Stimulated activated CD4-positive, alpha-beta T cell treated with anti-CD3 and anti-CD28 coated beads, Interleukin-1b, Interleukin-23, amount 100 ng/mL, for 1 hour (primary cell): ENCODE measurements at places on chromosomes 16 and 17.

GRCh38 chr17:33977729-33978514, 277.2 kb upstream of the CCL2 start:
- DNase-seq = no peak

DNA sequence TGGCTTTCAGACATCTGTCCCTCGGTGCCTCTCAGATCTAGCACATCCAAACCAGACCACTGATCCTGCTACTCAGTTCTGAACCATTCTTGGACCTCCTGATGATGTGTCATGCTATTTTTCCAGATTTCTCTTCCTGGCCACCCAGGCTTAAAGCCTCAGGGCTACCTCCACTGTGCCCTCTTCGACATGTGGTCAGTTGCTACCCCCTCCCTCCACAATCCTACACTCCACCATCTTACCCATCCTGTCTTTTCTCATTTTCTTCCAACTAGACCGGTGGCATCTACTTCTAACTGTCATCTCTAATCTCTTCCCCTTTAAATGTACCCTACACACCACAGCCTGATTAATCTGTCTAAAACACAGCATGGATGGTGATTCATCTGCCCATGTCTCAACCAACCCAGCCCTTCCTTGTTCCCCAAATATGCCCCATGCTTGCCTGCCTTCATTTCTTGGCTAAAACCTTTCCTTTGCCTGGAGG, 478.6 kb downstream of the SLC39A11 start:
- DNase-seq = no peak

GRCh38 chr16:75378616-75379015, 54.7 kb downstream of the CFDP1 start:
- DNase-seq = no peak

- DNase-seq = no peak
Observed at GRCh38 chr17:51214920-51215319, 44.9 kb downstream of the MBTD1 start.

GRCh38 chr17:68349157-68349556, 57.9 kb downstream of the ARSG start:
- DNase-seq = no peak

DNA sequence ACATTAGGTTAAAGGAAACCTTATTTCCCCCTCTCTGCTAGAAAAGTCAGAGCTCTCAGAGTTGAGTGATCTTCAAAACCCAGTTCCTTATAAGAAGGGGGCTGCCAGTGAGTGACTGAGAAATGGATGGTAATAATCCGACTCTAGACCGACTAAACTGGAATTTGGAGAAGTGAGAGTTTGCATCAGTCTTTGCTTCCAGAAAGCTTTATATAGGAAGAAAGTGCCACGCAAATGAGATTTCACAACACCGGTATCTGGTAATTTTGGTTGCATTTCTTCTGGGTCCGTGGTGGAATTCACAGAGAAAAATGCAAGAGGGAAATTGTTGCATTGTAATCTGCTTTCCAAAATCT, 271.4 kb downstream of the MAF start:
- DNase-seq = no peak

- no peak for DNase-seq
Observed at GRCh38 chr16:58365623-58366022, 26.6 kb upstream of the GINS3 start.

DNA sequence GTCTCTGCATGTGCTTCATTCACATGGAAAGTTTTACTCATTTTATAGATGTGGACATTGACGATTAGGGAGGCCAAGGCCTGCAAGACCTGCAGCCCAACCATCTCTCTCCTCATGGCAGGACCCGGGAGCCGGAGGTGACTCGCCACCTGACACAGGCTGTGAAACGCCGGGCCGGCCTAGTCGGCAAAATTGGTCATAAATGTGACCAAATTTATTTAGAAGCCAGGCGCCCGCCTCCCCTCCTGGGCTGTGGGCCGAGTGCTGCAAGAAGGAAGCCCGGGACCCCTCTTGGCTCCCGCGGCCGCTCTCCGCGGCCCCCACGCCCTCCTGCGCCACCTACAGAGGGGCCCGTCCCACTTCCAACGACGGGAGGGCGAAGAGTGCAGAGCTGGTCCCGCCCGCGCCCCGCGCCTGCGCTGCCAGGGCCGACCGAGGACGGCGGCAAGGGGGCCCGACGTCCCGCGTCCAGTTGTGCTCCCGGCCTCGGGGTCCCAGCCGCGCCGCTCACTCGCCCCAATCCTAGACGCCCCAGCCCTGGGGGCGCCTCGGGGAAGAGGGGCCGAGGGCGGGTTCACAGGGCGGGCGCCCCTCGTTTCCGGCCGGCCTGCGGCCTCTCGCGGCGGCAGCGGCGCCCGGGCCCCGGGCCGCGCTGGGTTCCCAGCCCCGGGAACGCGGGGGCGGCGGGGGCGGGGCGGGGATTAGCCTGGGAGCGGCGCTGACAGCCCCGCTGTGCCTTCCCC, 47.5 kb downstream of the WNT3 start:
- DNase-seq = no peak

DNA sequence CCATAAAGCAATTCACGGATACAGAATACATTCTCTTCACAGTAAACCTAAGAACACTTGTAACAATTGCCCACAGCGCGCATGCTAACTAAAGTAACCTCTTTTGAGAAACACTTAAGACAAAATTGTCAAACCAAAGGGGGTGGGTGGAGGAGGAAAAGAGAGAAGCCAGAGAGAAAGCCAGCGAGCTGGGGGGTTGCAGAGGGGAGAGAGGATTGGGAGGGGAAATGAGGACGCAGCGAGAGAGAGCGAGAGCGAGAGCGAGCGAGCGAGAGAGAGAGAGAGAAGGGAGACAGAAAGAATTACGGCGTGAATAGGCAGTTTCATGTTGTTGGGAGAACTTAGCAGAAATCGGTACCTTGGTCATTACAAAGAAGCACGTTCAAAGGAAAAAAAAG, 1.6 kb upstream of the HOXB7 start:
- DNase-seq = no peak

DNA sequence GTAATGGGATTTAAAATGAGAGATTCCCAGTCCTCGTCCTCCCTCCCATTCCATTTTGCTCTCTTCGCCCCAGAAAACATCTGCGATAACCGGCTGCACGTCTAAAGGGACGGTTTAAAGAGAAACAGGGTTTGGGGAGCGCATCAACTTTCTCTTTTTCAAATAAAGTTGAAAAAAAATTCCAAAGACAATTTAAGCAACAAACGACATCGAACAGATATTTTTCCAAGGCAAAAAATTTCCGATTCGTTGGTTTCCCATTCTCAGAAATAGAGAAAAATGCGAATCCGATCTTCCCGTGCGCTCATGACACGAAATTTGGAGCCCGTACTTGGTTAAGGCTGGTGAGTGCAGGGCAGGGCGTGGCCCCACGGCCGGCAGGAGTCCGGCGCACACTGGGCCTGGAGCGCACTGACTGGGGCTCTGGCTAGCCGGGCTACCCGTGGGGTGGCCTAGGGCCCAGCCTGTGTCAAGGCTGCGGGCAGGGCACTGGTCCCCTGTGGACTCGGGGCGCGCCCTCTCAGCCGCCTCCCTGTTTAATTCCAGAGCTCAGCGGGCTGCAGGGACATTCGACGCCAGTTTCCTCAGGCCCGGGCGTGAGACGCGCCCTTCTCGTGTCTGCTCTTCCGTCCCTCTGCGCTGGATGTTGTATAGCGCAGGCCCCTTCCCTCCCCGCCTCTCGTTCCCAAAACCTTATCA, 17.9 kb upstream of the ZFHX3 start:
- DNase-seq = no peak

DNA sequence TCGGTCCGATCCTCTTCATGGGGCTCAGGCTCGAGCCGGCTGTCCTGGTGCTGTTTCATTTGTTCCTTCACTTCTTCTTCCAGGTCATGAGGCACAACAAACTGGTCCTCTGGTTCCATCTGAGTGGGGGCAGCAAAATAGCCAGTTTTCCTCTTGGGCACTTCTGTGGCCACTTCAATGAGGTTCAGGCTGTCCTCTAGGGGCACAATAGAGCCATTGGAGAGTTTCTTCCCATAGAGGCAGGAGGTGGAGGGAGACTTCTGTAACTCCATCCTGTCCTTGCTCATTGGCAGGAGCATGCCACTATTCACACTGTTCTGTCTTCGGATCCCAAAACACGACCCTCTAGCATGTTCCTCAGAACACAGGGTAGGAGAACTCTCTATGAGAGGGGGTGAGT, 22.9 kb downstream of the MARVELD3 start:
- no peak for DNase-seq

- no peak for DNase-seq
Observed at GRCh38 chr17:12545877-12546513, 119.7 kb upstream of the MYOCD start.

DNA sequence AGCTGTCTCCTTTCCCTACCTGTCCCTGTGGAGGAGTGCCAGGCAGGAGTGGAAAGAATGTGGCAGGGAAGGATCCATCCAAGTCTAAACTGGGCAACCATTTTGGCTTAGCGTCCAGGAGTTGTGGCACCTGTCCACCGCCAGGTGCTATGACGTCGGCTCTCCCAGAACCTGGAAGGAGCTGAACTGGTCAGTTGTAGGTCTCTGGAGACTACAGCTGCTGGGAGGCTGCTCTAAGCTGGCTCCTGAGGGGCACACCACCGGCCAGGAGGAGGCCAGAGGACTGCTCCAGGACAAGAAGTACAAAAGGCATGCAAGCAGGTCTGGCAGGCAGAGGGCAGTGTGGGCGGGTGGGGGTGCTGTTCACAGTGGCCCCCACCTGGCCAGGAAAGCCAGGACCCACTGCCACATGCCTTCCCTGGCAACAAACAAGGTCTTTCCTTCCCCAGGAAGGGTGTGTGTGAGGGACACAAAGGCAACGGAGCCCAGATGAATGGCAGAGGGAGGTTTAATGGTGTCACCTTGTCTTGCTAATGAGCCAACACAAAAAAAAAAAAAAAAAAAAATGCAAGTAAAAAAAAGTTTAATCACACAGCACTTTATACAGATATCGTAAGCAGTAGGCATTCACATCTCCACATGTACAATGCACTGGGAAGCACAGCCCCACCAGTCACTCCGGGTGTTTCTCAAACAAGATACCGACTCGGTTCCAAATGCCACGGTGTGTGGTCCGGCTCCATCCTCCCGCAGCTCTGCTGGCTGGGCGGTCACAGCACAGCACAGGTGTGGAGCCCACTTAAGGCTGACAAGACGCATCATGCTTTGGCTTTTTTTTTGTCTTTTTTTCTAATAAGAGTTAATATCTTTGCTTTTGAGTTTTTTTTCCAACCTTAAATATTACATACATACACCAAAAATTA, 4.8 kb downstream of the SPHK1 start:
- no peak for DNase-seq

GRCh38 chr17:7893187-7893880, 4.7 kb downstream of the CHD3 start:
- no peak for DNase-seq

DNA sequence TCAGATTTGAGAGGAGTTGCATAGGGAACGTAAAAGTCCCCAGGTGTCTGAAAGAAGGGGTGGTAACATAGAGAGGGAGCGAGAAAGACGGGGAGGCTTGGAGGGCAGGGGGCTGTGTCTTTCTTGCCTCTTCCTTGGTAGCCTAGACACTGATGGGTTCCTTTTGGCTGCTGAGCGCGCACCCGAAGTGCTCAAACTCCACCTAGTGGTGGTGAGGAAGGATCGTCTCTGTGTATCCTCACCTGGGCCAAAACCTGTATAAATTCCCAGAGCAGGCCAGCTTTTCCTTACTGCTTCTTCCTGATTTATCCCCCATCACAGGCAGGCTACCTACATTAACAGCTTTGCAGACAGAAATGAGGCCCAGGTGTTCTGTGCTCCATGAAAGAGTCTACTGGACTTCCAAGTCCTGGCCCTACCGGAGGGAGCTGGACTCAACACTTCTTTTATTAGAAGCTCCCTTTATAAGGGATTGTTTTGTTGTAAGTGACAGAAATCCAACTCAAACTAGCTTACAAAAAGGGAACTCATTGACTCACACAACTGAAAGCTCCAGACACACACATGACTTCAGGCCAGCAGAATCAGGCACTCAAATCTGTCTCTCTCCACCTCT, 5.5 kb upstream of the SLC25A35 start:
- peak; percentile 29 for DNase-seq

- DNase-seq = no peak
Observed at GRCh38 chr16:901149-901548, 69.6 kb downstream of the LMF1 start.

GRCh38 chr16:86854058-86854621, 275.8 kb downstream of the FOXL1 start:
- no peak for DNase-seq

DNA sequence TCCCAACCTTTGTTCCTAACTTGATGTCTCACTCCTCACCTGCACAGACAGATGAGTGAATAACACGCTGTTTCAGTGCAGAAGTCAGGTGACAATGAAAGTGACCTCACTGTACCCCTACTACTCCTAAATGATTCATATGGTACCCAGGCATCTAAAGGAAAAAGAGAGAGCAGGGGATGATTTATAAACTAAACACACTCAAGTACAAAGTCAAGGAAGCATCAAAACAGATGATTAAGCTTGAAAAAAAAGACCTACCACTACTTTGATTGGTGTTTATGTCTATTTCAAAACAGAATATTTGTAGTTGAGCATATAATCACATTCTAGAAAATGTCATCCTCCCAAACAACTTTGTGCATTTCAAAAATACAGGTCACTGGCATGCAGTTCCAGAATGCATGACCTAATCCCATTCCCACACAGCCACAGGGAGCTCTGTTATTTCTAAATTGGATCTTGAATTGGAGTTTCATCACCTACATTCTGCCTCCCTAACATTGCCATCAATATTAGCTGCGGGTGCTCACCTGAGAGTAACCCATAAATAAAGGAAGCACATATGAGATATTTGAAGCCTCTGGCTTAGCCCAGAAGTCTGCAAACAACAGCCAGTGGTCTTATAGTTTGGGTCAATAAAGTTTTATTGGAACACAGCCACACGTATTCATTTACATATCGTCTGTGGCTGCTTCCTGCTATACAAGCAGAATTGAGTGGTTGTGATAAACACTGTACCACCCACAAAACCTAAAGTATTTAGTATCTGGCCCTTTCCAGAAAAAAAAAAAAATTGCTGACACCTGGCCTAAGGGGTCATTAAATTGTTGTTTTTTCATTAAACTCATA, 14.0 kb downstream of the HS3ST3A1 start:
- no peak for DNase-seq
